HS-5 (cell line): ENCODE measurements at places on chromosomes 3 and 15.
A peak's percentile ranks its signal among the peaks of the same experiment; 100 is the strongest.

DNA sequence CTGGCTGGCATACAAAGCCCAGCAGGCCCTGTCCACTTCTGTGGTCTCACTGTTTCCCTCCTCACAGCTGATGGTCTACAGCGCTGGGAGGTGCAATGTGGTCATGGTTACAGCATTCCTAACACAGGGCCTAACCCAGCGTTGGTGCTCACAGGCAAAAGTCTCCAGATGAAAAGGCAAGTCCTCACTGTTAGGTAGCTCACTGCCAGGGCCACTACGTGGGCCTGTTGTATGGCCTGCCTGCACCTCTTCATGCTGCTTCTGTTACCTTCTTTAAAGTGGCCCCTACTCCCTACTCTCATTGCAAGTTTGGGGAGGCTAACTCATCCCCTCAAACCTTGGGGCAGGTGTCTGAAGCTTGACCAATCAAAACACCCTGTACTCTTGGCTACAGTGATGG lies 31.3 kb downstream of the CCDC13 start:
- no peak for DNase-seq

GRCh38 chr15:50141856-50142255 lies 22.8 kb upstream of the ATP8B4 start:
- DNase-seq = no peak

DNA sequence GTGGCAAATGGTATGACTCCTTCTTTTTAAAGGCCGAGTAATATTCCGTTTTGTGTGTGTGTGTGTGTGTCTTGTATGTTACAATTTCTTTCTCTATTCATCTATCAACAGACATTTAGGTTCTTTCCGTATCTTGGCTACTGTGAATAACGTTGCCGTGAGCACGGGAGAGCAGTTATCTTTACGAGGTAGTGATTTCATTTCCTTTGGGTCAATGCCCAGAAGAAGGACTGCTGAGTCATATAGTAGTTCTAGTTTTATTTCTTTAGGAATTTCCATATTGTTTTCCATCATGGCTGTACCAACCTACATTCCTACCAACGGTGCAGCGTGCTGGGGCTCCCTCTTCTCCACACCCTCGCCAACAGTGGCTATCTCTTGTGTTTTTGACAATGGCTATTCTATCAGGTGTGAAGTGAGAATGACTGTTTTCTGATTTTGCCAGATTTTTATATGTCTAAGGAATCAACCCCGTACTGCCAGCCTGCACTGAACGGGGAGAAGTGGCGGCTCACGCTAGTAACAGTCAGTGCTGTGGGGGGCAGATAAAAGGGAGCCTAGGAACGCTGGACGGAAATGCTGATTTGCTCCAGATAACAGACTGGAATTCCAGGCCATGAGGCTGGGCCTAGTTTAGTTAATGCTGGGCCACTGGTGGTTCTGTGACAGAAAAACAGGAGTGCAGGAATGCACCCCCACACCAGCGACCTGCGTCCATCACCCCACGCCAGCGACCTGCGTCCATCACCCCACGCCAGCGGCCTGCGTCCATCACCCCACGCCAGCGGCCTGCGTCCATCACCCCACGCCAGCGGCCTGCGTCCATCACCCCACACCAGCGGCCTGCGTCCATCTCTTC lies 168.1 kb downstream of the XXYLT1 start:
- DNase-seq = peak; percentile 89

- DNase-seq = no peak
Measured at GRCh38 chr3:61809879-61810278, 248.5 kb downstream of the PTPRG start.

DNA sequence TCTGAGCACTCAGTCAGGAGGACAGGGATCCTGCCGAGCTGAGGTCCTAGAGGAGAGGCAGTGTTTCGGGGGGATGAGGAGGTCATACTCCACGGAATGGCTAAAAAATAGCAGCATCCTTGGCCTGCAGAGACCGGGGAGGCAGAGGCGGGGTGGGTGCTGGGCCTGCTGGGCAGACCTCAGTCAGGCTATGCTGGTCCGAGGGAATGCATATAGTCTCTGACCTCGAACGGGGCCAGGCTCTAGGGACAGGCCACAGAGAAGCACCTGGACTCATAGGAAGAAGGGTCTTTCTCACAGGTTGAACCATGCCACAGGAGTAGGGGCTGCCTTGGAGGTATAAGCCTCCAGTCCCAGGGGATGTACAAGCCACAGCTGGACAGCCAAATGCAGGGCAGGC lies 14.0 kb upstream of the SKIC8 start:
- DNase-seq = no peak

DNA sequence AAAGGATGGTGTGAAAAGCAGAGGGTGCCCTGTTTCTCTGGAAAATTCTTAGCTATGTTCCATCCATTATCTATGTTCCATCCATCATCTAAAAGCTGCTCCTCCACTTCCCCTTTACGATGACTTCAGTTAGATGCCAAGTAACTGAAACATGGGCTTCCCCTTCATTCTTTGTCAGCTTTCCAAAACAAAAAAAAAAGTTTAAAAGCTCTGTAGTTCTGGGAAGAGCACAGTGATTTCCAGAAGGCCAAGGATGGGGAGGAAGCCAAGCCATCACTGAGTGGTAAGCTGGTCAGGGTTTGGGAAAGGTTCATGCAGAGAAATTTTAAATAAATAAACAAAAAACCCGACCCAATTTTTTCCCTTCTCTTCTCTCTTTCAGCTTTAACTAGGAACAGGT lies 111.5 kb downstream of the CFAP44 start:
- DNase-seq = no peak

DNA sequence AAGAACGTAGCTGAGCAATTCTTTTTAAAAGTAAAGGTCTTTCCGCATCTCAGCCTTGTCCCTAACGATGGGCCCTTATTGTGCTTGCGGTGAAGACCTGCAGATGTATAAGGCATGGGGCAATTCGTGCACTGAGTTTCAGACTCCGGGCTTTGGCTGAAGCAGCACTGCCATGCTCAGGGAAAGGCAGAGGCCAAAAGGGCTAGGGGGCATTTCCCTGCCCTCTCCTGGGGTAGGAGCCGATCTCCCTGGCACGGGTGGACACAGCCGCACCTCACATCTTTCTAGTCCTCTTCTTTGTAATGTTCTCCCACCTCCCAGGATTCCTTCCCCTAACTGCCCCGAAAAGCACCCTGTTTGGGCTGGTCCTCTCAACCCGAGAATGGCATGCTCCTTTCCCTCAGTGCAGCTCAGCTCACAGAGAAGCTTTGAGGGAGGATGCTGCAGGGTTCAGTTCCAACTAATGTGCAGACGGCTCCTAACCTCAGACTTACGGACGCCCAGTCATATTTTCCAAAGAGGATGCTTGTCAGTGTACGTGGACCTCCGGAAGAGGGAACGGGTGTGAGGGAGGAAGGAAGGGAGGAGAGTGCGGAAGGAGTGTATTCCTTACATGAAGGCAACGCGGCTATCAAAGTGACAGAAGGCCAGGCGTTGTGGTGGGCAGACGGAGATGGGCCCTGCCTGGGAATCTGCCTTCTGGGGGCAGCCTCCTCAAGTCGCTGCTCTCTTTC lies 61.2 kb downstream of the SYNM start:
- no peak for DNase-seq

DNA sequence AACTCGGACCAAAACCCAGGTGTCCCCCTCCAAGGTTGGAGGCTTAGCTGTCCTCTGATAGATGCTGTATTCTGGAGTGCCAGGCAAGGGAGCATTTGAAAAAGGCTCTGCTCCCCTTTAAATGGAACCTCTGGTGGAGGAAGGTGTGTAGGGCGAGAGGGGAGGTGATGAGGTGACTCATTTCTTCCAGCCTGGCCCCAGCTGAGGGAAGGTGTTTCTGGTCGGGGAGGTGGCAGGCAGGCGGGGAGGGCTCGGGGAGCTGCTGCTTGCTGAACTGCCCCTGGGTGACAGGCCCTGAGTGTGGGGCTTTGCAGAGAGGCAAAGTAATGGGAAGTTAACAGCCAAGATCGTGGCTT lies 18.8 kb downstream of the PSTPIP1 start:
- no peak for DNase-seq

- DNase-seq = no peak
Measured at GRCh38 chr3:152899306-152899705, 64.4 kb downstream of the P2RY1 start.

DNA sequence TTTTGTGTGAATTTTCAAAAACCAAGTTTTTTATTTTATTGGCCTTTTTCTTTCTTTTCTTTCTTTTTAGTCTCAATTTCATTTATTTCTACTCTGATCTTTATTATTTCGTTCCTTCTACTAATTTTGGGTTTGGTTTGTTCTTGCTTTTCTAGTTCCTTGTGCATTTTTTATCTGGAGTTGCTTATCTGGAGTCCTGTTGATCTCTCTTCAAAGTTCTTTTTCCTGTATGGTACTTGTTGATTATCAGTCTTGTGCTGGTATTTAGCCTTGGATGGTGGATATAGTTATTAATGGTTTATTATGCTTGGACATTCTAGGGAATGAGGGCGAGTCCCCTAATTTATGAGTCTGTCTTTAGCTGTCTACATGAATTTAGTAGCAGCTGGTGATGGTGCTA lies 64.7 kb downstream of the LARS2 start:
- DNase-seq = no peak

DNA sequence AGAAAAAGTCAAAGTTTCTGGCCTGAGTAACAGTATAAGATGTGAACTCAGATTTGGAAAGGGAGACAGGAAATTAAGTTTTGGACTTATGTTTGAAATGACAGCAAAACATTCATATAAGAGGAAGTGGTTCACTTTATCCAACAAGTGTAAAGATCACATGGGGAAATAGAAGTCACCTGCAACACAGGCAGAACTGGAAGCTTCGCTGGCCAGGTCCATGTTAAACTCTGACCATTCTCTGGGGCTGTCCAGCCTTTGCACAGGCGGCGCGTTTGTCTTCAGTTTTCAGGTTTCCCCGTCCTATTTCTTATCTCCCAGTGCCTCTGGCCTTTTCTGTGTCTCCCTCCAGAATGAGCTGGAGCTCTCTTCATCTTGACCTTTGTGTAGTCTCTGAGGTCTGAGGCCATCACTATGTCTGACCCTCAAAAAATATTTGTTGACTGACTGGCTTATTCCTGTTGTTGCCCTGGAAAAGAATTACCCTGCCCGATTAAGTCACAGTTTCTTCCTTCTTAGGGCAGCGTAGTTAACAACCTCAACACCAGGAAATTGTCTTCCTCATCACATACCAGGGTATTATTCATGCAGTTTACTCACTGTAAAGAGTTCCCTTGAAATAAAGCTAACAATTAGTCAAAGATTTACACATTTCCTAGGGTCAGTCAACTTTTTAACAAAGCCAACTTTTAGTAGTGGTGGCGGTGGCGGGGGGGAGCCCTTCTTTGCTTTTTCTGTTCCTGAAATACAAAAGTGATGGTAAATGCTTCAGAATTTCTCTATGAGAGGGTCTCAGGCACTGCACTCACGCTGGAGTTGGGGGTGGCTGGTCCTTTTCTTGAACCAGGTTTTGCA lies 959 bp upstream of the RASA2 start:
- DNase-seq = peak; percentile 85

GRCh38 chr3:135840436-135840835 lies 125.1 kb upstream of the PPP2R3A start:
- no peak for DNase-seq

DNA sequence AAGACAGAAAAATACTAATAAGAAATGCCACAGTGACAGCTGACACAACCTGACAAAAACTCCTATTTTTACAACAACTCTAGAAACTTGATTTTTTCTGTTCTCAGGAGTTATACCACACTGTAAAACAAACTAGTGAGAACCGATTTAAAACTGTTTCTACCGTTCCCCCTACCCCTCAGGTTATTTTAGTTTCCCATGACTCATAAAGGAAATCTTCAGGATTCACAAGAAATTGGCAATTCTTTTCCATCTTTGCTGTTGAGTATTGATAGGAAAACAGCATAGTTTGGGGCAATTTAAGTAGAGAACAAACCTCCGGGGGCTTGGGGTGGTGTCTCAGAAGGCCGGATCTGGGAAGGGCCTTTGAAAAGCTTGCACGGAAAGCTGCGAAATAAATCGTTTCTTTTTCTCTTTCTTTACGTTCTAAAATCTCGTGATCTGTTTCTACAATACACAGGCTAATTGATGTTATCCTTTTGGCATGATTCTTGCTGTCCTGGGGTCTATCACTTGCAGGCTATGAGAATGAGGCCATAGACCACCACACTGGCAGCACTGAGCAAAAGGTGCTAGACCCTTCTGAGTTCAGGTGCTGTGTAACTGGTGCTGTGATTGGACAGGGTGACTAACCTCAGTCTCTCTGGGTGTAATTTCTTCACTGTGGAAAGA lies 89.3 kb downstream of the LPP start:
- DNase-seq = no peak

- peak; percentile 86 for DNase-seq
Measured at GRCh38 chr3:194296454-194297263, 54.5 kb downstream of the CPN2 start.

DNA sequence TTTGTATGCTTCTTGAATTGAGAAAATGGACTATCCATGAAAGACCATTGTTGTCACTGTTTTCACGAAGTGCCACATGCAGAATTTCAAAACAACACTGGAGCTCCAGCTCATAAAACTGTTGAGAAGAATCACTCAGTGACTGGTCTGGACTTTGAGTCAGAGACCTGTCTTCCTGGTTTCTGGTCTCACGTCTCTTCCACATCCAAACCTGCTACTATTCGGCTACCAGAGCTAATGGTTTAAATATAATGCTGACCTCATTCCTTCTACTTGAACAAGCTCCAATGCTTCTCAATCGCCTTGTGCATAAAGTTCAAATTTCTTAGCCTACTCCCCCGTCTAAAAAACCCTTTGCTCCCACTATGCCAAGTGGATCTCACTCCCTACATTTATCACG lies 227.9 kb upstream of the NR2F2 start:
- no peak for DNase-seq

- DNase-seq = no peak
Measured at GRCh38 chr15:90905306-90906180, 2.4 kb downstream of the MAN2A2 start.

DNA sequence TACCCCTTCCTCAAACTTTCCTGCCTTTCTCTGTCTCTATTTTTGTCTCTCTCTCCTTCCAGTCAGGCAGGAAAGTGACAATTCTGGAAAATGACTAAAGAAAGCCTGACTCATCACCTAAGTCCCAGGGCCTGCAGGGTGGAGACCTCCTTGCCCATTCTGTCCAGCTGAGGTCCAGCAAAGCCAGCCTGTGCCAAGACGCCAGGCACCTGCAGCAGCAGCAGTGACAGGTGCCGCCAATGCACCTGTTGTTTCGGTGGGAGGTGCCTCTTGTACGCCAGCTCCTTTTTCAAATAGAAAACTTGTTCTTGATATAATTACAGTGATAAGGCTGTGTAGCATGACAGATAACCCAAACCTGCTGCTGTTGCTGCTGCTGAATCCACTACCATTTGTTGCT lies 501.3 kb downstream of the NTRK3 start:
- DNase-seq = no peak

DNA sequence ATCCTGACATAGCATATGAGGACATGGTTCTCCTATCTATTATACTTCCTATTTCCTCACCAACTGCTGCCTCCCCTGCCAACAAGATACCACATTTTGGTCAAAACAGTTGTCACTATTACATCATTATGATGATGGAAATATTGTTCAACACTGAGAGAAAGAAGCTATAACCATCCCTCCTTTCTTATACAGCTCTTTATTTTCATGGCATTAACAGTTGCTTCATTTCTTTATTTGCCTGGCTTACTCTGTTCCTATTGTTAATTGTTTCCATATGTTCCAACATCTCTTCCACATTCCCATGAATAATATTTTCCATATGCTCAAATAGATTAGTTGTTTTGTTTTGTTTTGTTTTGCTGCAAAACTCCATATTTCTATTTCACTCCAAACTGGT lies 40.8 kb upstream of the FILIP1L start:
- peak; percentile 30 for DNase-seq

GRCh38 chr3:45553469-45553974 lies 41.0 kb upstream of the LIMD1 start:
- DNase-seq = peak; percentile 11

- DNase-seq = no peak
Measured at GRCh38 chr15:41276831-41277230, 45.8 kb downstream of the CHP1 start.
